ENCODE measurements at places on chromosomes 4 and X. TPM values are rescaled to one million over a fixed set of nuclear protein-coding genes. Genes with fewer than 3 reads are reported as not detected.

GRCh38 chrX:40031911-40032310 is 65.8 kb downstream of the BCOR start:
- H3K36me3 ChIP-seq, result no peaks in the 10 kb centered on the region
- H3K27me3 ChIP-seq, result no peaks in the 10 kb centered on the region
- no peak overlapping the region for H3K27ac ChIP-seq
- no peak for DNase-seq
- no peak overlapping the region for H3K4me3 ChIP-seq

- H3K27ac ChIP-seq, result no peak overlapping the region
- peaks cover 8% of the 10 kb centered on the region for H3K36me3 ChIP-seq
- no peak for DNase-seq
- no peaks in the 10 kb centered on the region for H3K4me1 ChIP-seq
- H3K27me3 ChIP-seq, result no peaks in the 10 kb centered on the region
- H3K4me3 ChIP-seq, result no peak overlapping the region
These were observed 77.1 kb downstream of the TBCK start for GRCh38 chr4:106238820-106239420.

GRCh38 chr4:8710946-8711345 is 118.4 kb downstream of the CPZ start:
- H3K27me3 ChIP-seq, result no peaks in the 10 kb centered on the region
- H3K27ac ChIP-seq, result no peak overlapping the region
- no peaks in the 10 kb centered on the region for H3K36me3 ChIP-seq

STPG2 gene
- total RNA-seq, result not detected

Data from thoracic aorta (tissue), 2 donors.